ENCODE measurements at places on chromosomes 16 and 17.

DNA sequence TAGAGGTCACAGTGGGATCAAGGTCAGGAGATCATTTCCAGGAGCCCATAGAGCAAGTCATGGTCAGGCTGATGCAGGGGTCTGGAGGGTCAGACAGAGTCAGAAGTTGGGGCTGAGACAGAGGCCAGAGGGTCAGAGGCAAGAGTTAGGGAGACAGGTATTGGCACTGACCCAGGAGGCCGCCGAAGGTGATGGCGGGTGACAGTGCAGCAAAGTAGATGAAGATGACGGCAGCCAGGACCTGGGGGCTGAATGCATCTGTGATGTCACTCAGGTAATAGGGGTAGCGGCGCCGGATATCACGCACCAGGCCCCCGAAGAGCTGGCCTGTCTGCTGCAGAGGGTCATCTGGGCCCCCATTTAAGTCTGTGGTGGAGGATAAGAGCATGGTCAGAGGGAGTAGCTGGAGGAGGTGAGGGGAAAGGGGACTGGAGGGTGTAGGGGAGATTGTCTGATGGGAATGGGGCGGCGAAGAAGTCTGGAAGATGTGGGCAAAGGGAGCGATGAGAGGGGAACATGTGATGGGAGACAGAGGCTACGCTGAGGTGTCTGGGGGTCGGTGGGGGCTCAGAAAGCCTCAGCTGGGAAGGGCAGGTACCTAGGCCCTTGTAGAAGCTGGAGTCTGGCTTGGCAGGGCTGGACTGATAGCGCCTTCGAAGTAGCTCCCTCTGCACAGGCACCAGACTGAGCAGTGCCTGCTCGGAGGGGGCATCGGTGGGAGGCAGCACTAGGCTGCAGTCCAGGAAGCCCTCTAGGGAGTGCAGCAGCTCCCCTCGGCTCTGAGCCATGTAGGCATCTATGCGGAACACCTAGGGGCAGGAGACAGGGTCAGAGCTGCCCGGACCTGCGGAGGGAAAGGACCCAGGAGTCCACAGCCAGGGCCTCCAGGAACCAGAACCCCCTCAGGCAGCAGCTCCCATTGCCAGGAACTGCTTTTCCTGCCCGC lies 9.8 kb downstream of the SLC4A1 start:
- DNase-seq = no peak

DNA sequence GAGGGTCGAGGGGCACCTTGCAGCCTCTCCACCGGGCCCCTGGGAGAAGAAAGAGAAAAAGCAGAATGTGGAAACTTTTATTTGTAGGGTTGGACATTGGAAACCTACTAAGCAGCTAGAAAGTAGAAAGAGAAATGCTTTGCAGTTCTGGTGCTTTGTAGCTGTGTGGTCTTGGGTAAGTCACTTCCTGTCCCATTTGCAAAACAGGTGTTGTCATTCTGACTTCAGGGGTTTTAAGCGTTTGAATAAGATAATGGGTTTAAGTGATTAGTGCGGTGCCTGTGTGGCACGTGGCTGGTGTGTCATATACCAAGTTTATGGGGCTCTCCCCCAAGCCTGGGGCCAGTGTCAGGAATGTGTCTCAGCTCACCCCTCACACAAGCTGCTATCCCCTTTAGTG lies 1.6 kb downstream of the CA4 start:
- DNase-seq = no peak

- no peak for DNase-seq
Measured at GRCh38 chr17:19315104-19315503, 47.4 kb downstream of the B9D1 start.

- DNase-seq = no peak
Measured at GRCh38 chr16:31214708-31215286, 878 bp downstream of the TRIM72 start.

DNA sequence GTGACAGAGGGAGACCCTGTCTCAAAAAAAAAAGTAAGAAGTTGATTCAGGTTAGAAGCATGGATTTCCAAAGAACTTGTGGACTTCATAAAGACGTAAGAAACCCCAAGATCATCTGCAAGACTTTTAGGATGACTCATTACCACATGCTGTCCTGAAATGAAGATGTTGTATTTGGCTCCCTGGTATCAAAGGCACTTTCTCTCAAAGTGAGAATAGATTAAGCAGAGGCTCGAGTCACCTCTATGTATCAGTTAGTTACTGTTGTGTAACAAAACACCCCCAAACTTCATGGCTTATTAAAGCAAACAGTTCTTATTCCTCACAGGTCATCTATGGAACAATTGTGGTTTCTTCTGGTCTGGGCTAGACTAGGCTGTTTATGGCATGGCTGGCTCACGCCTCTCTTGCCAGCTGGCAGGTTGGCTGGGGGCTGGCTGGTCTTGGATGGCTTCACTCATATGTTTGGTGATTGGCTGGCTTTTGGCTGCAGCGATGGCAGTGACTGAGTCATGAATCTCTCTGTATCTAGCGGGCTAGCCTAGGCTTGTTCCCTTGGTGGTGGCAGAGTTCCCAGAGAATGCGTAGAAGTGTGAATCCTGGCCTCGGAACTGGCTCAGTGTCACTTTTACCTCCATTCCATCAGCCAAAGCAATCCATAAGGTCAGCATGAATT lies 60.4 kb upstream of the MSI2 start:
- no peak for DNase-seq

DNA sequence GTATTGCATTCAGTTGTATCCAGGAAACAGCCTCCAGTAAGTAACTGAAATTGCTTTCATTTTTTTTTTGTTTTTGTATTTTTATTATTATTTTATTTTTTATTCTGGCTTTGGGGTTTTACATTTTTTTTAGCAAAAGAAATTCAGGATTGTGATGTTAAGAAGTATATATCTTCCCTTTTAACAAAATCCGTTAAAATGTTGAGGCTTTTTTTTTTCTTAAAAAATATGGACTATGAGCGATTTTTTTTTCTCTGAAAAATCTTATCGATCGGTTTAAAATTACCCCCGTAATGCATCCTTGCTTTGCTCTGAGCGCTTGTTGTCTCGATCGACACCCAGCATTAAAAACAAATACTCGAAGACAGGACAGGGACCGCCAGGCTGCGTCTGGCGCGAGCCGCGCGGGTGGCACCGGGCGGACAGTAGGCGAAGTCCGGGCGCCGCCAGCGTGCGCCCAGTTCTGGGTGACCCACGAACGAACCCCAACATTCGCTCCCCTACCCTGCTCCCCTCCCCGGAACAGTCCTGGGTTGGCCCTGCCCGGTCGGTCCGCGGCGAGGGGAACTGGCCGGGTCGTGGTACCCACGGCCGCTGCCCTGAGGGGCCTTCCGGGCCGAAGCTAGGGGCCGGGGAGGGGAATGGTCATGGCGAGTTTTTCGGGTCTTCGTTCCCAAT lies 482 bp downstream of the BAHCC1 start:
- no peak for DNase-seq

- DNase-seq = peak; percentile 28
Measured at GRCh38 chr17:64411999-64412771, 21.5 kb upstream of the PECAM1 start.

DNA sequence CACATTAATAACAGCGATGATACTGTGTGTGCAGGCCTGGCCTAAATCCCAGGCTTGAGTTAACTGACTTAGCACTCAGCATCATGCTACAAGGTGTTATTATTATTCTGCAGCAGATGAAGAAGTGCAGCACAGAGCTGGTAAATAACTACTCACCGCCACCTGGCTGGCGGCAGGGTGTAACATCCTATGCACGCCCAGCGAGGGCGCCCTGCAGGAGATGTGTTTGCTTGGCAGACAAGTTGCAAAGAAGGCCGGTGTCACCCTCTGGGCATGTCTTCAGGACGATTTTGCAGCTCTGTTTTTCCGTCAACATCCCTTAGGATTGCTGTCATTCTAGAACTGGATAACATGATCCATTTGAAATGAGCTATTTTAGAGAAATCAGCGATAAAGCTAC lies 30.1 kb downstream of the DNAH9 start:
- no peak for DNase-seq

GRCh38 chr17:9315360-9315759 lies 260.3 kb downstream of the STX8 start:
- no peak for DNase-seq

DNA sequence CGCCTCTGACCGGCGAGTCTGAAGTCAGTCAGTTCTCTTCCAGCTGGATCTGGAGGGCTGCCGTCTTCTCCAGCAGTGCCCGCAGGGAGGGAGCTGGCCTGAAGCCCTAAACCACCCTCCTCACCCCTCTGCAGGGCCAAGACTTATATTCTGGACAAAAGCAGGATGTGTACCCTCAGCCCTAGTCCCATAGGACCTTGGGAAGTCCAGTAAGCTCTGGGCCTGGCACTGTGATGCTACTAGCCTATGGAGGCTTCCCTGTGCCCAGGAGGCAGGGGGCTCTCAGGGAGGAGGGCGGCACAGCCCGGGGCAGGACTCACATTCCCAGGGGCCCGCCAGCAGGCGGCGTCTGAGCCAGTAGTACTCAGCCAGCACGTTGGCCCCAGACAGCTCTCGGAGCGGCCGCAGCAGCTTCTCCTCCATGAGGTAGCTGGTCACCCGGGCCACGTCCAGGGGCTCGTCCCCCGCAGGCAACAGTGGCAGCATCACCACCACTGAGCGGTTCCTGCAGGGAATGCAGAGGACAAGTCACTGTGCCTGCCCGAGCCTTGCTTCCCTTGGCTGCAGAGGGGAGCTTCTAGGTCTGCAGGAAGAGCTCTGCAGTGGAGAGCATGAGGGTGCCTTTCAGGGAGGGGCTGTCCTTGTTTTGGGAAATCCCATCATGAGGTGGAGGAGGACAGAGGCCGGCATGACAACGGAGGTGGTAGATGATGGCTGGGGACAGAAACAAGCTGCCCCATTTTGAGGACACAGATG lies 41.7 kb downstream of the RMI2 start:
- no peak for DNase-seq

- DNase-seq = no peak
Measured at GRCh38 chr16:85437166-85438052, 175.7 kb upstream of the GSE1 start.

DNA sequence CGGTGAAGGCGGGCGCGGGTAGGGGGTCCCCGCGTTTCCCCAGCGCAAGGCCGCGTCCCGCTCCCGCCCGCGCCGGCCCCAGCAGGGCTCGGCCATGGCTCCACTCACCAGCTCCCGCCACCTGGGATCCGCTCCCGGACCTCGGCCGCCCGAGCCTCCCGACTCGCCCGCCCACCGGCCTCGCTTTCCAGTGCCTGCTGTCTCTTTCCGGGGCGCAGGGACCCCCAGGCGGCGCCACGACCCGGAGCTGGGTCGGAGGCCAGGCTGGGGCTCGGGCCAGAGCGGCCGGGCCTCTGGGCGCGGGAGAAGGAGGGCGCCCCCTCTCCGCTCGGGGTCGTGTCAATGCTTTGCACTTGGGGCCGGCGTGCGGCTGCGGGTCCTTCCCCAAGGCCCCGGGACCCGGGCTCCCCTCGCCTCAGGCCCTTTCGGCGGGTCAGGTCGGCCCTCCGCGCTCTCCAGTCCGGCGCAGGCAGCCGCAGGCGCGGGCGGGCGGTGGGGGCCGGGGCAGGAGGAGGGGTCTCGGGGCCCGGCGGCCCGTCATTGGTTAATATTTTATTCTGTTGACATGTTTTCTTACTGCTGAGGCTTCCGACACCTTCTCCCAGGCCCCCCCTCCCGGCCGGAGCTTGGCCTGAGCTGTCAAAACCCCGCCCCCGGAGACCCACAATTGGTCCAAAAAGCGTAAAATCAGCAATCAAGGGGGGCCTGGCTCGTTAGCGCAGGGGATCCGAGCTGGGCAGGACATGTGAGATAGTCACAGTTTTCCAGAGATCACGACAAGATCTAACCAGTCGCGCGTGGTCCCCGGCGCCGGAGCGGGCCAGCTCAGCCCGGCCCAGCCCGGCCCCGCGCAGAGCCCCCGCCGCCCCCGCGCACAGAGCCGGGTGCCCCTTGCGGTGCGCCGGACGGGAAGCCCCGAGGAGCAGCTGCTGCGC lies at the start of gene TBX2:
Gene TBX2, plus strand, starts transcription at position 713 of the 935 bp plus-strand sequence. CDS start 334 bp downstream, outside the sequence.
- DNase-seq = peak; percentile 61

GRCh38 chr17:50314456-50315011 lies 31.4 kb upstream of the XYLT2 start:
- DNase-seq = no peak

- no peak for DNase-seq
Measured at GRCh38 chr16:27429981-27430441, 28.0 kb downstream of the IL21R start.

DNA sequence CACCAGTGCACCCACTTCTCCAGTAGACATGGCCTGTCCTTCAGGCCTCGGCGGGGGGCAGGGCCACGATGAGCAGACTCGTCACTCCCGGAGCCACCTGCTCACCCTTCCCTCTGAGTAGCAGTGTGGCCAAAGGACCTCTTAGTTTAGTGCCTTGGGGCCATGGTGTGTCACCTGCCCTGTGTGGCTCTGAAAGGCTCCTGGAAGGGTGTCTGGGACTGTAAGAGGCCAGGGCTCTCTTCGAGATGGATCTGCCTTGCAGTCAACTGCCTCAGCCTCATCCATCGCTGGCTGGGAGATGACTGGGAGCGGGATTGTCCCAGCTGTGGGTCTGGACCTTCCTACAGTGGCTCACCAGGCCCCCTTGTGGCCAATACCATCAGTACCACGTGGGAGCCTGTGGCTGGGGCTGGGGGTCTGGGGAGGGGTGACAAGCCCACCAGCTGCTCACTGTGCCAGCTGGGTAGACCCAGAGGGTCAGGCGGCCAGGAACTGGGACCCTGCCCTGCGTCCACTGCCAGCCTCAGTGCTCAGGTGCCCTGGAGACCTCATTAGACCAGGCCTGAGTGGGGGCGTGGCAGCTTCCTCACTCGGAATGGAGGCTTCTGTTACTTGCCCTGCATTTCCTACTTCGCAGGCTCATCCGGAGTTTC lies 133.4 kb downstream of the OR1D5 start:
- DNase-seq = no peak
